ENCODE measurements at places on chromosomes 1 and 21.

GRCh38 chr21:45226540-45227326 is 61.0 kb downstream of the POFUT2 start:
- no peak for DNase-seq

GRCh38 chr1:247531937-247532336 is 4.3 kb downstream of the OR2C3 start:
- no peak for DNase-seq

- DNase-seq = no peak
Measured at GRCh38 chr1:40042341-40042740, 1.8 kb downstream of the CAP1 start.

DNA sequence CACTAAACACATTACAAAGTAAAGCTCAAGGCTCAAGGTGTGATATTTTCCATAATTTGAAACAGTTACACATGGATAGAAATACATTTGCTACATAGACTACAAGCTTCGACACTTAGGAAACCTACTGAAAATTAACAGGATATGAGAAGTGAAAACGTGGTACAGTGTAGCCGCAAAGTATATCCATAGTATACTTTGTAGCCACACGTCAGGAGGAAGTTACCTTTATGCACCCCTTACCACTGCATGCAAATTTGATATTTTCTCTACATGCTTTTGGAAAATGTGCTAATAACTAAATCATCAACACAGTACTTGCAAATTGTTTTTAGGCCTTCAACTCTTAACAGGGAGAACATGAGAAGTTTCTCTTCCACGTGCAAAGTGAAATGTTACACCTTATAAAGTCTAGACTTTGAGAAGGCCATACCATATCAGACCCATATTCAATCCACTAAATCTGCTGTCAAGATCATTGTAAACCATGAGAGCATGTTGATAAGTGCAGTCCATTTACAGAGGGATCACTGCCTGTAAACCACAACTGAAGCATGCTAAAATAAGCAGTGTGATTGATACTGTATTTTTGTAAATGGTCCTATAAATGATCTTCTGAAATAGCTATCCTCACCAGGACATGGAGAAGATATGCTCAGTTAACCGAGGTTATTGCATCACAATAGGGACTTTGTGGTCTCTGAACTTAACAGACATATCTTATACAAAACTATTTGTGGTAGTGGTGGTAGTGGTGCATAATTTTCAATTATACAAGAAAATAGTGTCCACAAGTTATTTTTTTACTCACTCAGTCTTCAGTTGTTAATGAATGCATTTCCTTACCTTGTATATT is 64.7 kb downstream of the VAV3 start:
- DNase-seq = no peak

DNA sequence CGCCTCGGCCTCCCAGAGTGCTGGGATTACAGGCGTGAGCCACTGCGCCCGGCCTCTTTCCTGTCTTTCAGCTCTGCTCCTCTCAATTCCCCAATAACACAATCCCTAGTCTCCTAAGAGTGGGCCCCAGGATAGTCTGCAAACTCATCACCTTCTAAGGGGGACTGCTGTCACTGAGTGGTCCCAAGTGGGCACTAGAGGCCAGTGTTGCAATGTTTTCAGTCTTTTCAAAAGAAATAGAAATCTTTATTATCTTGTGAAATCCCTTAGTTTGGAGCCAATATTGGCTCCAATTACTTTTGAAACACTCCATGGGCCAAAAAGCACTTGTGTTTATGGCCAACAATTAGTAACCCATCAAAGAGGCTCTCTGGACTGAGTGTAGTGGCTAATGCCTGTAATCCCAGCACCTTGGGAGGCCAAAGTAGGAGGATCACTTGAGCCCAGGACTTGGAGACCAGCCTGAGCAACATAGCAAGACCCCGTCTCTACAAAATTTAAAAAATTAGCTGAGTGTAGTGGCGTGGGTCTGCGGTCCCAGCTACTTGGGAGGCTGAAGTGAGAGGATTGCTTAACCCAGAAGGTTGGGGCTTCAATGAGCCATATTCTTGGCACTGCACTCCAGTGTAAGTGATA is 28.6 kb upstream of the ZNF697 start:
- no peak for DNase-seq

- no peak for DNase-seq
Measured at GRCh38 chr1:11358984-11359383, 86.0 kb downstream of the UBIAD1 start.

- no peak for DNase-seq
Measured at GRCh38 chr1:225525377-225525776, 97.5 kb upstream of the LBR start.

- no peak for DNase-seq
Measured at GRCh38 chr1:84988588-84988987, 8.3 kb downstream of the MCOLN2 start.

DNA sequence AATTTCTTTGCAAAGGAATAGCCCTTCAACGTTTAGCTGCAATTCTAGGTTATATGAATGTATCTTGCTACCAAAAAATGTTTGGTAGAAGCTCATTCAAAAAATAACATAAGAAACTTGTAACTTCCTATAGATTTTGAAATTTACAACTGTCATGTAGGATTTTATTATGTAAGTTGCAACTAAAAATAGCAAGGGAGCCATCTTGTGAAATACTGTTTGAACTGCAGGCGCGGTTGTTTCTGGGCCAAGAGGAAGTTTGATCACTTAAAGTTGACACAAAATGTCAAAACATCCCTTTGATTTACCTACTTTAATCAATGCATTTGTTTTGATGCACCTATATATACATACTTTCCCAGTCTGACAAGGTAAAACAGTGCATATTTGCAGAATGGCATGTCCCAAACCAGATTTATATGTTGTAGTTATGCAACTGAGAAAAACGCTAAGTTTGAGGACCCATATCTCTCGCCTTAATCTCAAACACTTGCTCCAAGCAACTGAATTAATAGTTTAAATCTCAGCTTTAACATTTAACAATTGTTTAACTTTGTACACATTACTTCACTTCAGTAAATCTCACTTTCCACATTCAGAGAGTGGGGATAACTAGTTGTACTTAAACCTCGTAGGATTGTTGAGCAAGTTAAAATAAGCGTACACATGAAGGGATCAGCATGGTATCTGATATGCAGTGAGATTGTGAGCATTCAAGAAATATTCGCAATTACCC is 63.9 kb downstream of the KCNK2 start:
- DNase-seq = no peak

DNA sequence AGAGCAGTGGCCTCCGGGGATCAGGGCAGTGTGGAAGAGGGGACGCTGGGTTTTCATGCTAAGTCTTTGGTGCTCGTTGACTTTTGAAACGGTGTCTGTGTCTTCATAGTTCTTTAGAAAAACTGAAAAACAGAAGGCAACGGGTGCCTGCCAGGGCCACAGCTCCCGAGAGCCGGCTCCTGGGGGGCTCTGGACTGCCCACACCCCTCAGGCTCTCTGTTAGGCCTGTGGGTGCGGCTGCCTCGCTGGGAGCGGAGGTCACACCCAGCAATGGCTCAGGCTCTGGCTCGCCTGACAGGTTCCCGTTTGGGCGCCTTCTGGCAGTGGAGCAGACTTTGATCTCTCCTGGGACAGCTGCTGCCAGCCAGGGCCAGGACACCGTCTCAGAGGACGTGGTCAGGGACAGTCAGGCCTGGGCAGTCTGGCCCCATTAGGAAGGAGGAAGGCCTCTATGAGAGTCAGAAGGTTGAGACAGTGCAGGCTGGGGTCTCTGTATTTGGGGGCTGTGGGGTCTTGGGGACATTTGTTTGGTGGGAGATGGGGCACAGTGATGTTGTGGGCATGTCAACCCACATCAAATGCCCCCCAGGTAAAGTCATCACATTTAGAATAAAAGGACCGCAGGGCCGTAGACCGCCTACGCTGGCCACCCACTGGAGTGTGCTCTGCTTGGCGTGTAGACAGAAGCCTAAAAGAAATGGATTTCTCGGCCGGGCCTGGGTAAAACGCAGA is 5.6 kb downstream of the ARHGEF16 start:
- DNase-seq = no peak

DNA sequence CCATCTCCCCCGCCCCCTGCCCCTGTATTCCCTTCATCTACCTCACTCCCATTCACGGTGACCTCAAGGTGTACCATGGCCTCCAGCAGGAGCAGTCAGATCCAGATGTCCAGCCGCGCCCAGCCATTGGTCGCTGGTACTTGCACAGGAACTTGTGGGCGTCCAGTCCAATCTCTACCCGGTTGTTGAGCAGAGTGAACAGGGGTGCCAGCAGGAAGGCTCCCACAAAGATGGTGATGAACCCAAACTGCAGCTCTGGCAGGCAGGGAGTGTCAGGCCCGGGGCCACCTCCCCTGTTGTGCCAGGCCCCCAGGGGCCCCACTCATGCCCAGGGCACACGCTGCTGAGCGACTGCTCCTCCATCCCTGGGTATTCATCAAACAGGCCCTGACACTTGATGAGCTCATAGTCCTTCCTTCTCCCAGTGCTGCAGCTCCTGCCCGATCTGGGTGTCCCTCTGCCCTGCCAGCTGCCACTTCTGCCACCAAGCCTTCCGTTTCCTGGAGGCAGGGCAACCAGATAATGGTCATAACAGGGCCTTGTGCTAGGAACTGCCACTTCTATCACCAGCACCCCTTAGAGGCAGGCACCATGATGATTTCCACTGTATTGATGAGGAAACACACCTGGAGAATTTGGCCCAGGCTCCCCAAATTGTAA is 5.7 kb upstream of the ARHGEF19 start:
- DNase-seq = no peak

GRCh38 chr1:38454236-38454635 is 405.3 kb downstream of the RRAGC start:
- DNase-seq = no peak

DNA sequence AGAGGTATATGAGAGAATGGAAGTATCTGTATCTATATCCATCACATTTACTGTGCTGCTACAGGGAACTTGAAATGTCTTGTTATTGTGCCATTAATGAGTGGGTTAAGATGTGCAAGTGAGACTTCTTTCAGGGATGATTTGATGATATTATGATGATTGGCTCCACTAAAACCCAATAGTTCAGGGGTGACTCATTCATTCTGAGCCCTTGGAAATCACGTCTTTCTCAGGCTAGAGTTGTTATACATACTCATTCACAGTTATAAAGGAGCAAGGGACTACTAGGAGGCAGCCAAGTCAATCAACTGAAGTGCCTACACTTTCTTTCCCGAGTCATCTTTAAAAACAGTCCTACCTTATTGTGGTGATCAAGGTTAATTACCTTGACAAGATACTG is 1109.8 kb upstream of the B3GALT2 start:
- no peak for DNase-seq

DNA sequence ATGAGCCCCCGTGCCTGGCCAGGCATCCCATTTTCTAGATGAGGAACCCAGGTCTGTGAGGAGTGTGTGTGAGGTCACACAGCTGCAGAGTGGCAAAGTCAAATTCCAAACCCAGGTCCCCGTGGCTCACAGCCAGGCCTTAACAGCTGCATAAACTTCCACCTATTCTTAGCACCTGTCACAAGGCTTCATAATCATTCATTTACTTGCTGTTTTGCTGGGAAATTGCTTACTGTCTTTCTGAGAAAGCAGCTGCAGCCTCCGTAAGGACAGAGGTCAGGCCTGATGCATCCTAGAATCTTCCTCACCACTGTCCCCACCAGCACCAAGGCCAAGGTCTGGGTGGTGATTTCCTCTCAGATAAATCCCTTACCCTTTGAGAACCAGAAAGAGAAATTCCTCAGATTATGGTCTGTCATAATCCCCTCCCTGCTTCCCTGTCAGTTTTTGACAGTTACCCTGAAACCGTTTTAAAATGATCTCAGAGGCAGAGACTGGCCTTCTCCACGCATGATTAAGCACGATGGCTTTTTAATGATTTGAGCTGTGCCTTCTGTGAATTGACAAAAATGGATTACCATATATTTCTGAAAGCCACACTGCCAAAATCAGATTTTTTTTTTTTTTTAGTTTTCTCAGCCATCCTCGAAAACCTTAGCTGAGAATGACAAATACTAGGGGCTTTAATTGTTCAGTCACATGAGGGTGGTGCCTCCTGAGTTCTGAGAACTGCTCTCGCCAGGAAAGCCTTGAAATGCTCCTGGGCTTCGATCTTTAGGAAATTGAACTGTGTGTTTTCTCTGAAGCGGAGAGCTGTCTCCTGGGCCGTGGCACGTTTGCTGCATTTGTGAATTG is 70.0 kb upstream of the SELENON start:
- DNase-seq = no peak
